ENCODE measurements at places on chromosomes 3 and 15. TPM values are rescaled to one million over a fixed set of nuclear protein-coding genes. Genes with fewer than 3 reads are reported as not detected.

VEPH1 gene
- polyA plus RNA-seq = 1.6 TPM

ACAN gene
- 0.08 TPM for polyA plus RNA-seq

KCNMB3 gene
- 1.4 TPM for polyA plus RNA-seq

SLC28A1 gene
- polyA plus RNA-seq = not detected

LDHAL6B gene
- not detected for polyA plus RNA-seq

All from stomach (tissue), 19 donors.